ENCODE measurements at places on chromosomes 16 and 17.
A peak's percentile ranks its signal among the peaks of the same experiment; 100 is the strongest.

- DNase-seq = no peak
Observed at GRCh38 chr16:10485159-10485558, 95.2 kb downstream of the EMP2 start.

GRCh38 chr17:57638284-57638683, 106.8 kb downstream of the CCDC182 start:
- DNase-seq = no peak

GRCh38 chr17:70906808-70907207, 737.5 kb downstream of the KCNJ2 start:
- DNase-seq = no peak

DNA sequence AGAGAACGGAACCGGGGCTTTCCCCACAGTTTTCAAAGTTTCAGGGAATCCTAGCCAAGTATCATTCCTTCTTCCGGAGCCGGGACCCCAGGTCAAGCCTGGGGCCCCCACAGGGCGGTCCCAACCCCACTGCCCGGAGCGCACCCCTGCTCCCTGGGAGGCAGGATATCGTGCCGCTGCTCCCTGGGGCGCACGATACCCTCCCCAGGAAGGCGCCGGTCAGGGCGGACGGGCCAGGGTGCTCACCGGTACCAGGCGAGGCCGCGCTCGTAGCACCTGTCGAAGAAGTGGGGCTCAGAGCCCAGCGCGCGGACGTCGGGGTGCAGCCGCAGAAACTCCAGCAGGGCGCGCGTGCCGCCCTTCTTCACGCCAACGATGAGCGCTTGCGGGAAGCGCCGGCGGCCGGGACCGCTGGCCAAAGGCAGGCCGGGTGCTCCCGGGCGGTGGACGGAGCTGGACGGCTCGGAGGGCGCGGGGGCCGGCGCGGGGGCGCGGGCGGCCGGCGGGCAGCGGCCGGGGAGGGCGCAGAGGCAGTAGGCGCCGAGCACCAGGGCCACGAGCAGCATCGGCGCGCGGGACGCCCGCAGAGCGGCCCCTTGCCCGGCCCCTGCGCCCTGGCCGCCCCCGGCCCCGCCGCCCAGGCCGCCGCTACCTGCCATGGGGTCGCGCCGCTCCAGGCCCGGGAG, 407 bp downstream of the HS3ST6 start:
- no peak for DNase-seq

- no peak for DNase-seq
Observed at GRCh38 chr16:62036101-62036801, at the start of gene CDH8. CDH8 (minus strand) TSS chr16:62036438; CDS start chr16:62021403, 15,035 bp downstream.

DNA sequence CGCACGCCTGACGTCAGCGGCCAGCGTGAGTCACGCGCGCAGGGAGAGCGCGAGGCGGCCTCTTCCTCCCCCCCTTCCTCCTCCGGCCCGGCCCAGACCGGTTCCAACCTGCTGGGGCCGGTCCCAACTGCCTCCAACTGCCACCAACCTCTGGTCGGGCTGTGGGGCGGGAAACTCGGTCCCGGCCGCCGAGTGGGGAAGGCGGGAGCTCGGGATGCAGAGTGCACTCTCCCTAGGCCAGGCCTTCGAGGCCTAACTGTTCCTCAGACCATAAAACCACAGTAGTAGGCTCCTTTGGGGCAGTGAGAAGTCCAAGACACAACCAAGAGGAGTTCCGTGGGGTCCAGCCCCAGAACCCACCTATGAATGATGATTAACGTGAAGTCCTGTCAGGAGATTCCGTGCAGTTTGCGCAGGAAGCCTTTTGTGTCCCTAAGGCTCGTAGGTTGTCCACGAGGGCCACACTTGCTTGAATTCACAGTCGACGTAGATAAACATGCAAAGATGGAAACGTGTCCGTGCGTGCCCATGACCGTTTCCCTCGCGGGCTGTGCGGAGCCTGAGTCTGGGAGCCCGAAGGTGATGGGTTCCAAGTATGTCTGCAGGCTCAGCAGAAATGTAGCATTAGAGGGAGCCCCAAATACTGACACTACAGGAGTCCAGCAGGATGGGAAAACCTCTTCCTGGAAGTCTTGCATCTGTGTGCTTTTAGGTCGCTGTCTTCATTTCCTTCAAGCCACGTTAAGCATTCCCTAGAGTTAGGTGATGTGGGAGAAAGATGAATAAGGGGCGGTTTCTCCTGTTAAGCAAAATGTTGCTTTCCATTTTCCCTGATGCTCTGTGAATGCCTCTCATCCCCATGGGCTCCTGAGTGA, 647 bp downstream of the UNK start:
- peak; percentile 98 for DNase-seq

GRCh38 chr17:66507982-66508760, 205.8 kb downstream of the PRKCA start:
- peak; percentile 61 for DNase-seq

DNA sequence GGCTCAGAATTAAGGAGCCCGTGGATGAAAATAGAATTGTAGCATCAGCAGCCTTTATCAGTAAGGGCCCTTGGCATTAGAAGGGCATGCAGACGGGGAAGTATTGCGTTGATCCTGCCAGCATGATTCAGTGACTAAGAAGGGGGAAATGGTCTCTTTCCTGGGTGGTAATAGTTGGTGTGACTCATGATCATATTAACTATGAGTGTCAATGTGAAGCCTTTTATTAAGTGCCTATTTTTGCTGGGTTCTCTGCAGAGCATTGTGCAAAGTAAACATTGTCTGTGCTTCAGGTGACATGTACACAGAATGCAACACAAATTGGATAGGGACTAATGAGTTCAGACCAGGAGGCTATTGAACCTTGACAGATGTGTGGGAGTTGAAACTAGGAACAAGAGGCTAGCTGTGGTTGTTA, 24.5 kb downstream of the RCVRN start:
- DNase-seq = peak; percentile 59

- no peak for DNase-seq
Observed at GRCh38 chr16:69411064-69411985, 13.1 kb upstream of the CYB5B start.

DNA sequence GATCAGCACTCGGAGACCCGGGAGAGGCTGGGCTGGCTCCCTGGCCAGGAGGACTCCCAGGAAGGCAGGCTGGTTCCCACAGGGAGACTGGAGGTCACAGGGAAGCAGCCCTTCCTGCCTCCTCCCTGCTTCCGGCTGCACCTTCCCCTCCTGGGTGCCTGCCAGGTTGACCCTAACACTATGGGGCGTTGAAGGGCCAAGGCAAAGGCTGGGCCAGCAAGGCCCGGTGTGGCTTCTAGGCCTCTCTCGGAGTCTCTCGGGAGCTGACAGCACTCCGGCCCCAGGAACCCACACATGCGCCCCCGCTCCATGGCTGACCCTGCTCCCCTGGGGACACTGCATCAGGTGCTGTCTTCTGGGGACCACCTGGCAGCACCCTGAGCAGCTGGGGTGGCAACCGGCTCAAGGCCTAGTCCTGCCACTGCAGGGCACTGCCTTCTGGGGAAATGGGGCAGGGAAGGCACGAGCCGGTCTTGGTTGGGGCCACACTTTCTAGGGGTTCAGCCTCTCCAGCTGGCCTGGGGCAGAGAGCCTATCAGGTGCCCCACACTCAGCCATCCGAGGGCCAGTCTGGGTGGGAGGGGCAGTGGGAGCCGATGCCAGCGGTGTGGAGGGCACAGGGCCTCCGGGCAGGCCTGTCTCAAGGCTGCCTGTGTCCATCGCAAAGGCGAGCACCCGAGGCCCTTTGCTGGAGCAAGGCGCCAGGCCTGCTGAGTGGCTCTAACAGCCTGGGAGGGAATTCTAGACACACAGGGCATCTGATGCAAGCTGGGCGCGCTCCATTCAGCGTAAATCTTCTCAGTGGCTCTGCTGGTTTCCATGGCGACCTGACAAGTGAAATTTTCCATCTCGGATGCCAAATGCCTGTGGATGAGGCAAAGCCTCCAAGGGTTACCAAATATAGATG, 5.6 kb upstream of the MTSS2 start:
- no peak for DNase-seq

GRCh38 chr17:78746949-78747269, 35.2 kb downstream of the CYTH1 start:
- no peak for DNase-seq

DNA sequence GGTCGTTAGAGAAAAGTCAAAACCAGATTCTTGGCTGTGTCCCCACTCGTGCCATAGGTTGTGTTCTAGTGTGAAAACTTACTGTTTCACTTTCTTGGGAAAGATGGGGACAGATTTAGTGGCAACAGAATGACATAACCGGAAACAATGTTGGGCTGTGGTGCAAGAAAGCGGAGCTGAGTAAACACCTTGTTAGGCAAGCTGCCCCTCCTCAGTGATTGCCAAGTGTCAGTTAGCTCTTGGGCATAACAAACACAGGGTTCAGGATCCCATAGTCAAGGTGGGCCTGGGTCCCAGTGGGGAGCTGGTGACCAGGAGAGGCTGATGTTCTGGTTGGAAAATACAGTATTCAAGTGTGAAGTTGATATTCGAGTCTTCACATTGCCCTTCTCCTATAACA, 15.4 kb downstream of the UBN1 start:
- DNase-seq = no peak

DNA sequence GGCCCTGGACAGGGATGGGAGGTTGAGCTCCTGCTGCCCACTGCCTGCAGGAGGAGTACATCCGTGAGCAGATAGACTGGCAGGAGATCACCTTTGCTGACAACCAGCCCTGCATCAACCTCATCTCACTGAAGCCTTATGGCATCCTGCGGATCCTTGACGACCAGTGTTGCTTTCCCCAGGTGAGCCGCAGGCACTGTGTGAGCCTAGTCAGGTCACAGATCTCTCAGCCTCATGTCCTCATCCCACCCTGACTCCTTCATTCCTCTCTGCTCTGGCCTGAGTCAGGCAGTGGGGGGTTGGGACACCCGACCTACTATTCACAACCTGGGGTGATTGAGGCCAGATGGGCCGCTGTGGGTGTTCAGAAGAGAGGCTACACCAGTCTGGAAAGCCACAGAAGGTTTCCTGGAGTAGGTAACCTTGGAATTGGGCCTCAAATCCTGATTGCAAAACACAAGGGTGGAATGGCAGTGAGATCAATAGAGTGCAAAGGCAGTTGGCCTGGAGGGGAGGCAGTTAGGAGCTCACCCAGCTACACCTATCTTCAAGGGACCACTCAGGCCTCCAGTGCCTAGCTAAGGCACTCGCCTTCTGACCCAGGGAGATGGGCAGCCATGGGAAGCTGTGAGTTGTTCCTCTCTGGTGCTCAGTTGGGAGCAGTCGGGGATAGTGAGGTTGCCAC, 29.7 kb downstream of the MYO15A start:
- DNase-seq = no peak

All from SJSA1 (cell line).